Fibroblast of gingiva (primary cell): ENCODE measurements at places on chromosomes 16 and 17.
A peak's percentile ranks its signal among the peaks of the same experiment; 100 is the strongest.

DNA sequence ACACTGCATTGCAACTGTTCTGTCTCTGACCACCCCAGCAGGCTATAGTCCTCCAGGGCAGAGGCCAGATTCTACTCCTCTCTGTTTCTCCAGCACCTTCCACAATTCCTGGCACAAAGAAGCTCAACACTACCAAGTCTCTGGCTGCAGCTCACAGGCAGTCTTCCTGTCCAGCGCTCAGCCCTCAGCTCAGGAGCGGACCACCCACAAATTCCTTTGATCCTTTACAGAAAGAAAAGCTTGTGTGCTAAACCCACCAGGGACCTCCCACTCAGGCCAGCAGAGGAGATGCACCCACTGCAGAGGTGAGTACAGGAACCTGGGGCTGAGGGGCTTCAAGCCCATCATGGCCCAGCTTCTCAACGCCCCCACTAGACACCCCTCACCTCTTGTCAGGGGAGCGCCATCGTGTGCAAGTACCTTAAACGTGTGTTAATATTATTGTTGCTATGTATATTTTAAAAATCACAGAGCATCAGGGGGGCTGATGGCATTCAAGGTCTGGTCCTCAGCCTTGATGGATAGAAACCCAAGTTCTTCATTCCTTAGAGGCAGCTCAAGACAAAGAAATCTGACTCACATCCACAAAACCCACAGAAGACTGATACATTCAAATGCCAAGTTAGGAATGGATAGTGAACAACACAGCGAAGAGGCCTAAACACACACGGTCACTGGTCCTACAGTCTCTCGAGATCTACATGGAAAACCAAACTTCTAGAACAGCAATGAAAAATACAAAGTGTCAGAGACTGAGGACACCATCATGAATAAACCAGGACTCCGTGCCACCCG lies 8.4 kb downstream of the HSDL1 start:
- DNase-seq, result no peak

DNA sequence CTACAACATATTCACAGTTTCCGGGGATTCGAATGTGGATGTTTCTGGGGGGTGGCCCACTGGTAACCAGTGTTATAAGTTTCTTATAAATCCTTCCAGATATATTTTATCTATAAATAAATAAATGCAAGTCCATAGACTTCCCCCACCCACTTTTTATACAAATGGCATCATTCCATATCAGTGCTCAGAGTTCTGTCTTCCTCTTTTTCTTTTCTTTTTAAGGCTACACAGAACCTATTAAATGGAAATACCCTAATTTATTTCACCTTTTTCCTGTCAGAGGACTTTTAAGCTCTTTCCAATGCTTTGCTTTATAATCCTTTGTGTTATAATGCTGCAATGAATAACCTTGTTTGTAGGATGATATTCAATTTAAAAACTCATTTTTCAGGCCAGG lies 3.8 kb downstream of the LGALS9 start:
- no peak for DNase-seq

DNA sequence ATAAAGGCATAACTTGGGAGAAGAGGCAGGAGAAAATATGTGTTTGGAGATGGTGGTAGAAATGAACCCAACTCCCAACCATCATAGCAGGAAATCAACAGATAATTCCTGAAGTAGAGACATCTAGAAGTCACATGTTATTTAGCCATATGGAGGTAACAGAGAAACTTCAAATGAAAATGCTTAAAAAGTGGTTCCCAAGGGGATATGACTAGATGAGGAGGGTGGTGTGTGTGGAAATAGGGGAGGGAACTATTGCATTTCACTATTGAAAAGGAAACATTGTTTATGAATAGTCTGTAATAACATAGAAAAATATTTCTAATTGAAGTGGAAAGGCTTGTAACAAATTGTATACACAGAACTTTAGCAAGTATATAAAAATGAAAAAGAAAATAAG lies 412.0 kb downstream of the SHISA9 start:
- DNase-seq, result no peak

GRCh38 chr16:2587891-2588565 lies 50.2 kb downstream of the PDPK1 start:
- no peak for DNase-seq

DNA sequence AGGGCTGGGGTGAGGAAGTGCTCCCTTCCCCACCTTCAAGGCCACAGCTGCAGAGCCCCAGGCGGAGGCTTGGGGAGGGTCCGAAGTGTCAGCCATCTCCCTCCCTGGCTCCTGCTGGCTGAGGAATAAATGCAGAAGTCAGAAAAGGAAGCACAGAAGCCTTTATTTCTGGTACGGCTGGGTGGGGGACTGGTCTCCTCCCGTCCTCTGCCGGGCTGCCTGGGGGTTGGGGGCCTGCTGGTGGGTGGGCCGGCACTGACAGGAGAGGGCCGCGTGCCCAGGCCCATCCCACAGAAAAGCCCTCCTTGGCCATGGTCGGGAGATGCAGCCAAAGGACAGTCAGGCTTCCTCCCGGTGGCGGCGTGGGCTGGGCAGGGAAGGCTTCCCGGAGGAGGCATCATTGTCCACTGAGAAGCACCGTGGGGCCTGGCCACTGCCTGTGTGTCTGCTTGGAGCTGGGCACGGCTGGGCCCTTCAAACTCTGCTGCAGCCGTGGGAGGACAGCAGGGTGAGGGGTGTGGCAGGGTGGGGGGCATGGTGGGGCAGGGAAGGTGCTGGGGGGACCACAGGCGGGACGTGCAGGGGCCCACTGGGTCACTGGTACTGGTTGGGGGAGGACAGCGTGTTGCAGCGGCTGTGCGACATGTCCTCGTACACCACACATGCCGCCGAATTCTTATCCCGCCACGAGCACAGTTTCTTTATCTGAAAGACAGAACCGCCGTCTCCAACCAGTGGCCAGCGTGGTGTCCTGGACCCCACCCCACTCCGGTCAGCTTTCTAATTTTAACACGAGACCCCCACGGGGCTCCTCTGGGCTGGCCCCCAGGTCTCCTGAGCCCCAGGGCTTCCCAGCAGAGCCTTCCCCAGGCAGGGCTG lies 2.4 kb downstream of the CD7 start:
- no peak for DNase-seq

DNA sequence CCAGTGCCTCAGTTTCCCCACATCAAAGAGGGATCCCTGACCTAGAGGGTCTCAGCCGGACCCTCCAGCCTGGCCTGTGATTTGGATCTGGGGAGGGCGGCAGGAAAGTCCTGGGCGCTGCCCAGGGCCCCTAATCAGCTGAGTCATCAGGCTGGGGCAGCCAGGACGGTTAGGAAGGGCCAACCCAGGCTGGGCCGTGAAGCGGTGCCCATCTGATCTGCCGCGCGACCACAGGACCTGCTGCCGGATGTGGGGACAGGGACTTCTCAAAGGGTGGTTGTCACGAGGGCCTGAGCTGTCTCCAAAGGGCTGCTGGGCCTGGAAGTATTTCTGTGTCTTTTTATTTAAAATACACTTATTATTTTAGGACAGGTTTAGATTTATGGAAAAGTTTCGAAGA lies 4.4 kb downstream of the TPSAB1 start:
- DNase-seq, result no peak

DNA sequence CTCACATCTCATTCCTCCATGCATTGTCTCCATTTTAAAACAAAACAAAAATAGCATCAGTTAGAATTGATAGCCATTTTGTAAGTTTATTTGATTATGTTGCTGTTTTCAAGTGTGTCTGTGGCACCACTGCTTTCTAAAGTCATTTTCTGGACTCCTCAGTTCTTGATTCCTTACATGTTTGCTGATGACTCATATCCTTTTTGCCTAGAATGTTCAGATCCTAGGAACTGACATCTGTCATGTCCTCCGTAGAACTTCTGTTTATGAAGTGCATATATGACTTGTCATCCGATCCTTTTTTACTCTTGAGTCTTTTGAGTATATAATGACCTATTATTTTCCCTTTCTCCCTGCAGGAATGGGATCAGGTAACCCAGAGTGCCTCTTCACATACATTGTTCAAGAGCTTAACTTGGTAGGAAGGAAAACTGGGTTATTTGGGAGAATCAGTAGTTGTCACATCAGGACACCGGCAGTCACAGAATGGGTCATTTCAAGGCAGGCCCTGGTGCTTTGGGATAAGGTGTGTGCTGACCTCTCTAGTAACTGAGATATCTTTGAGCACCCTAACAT lies 69.2 kb downstream of the MAP2K4 start:
- peak; percentile 14 for DNase-seq

DNA sequence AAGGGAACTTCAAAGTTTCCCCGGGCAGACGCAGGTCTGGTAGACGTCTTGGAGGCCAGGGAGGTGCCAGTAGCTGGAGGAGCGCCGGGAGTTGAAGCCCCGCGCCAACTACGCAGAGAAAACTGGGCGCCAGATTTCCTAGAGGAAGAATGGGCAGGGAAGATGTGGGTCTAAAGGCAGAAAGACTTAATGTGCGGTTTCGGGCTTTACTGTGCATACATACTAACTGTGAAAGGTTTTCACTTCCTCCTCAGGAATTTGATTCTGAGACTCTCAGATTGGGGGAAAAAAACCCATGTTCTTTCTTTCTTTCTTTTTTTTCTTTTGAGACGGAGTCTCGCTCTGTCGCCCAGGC lies 331 bp upstream of the ZNF287 start:
- DNase-seq, result no peak

GRCh38 chr17:69706127-69706526 lies 291.6 kb downstream of the MAP2K6 start:
- DNase-seq, result no peak

DNA sequence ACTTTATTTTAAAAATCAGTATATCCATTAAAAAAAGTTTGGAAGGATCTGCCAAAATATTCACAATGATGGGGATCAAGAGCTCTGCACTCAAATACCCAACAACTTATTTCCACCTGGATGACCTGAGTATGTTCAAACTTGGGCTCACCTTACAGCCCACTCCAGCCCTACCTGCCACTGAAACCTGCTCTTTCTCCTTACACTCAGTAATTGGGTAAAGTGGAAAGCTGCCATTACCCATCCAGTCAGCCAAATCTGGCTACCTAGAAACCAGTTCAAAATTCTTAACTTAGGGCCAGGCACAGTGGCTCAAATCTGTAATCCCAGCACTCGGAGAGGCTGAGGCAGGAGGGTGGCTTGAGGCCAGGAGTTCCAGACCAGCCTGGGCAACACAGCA lies 9.6 kb downstream of the VPS53 start:
- no peak for DNase-seq

DNA sequence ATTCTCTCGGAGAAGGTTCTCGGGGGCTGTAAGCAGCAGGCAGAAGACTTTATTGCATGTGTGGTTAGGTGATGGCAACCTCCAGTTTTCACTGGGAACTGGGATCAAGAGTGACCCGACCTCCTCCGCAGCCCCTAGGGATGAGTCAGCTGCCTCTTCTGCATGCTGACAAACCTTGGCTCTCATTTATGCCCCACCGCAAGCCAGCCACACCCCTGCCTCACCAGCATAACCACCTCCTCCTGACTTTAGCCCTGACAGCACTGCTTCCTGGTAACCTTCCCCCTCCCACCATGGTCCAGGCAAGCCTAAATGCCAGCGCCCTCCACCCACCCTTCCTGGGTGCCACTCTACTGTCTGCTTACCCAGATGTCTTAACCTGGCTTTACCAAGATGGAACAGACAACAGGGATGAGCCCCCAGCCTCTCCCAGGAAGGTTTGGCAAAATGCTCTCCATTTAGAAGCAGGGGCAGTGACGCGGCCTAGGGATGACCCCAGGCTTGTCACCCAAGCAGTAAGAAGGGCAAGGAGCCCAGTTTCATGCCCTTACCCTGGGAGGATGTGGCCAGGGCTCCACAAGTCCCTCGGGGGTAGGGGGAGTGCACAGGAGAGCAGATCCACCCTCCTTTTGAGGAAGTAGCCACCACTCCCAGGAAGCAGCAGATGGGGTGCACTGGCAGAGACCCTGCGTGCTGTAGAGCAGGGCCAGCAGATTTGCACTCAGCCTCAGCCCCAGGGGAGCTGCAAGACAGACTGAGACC lies 73.5 kb downstream of the GOSR1 start:
- no peak for DNase-seq

GRCh38 chr16:74734361-74735161 lies 33.9 kb upstream of the MLKL start:
- DNase-seq, result no peak

- DNase-seq, result no peak
Measured at GRCh38 chr16:57704905-57705852, 10.6 kb downstream of the DRC7 start.

- DNase-seq, result no peak
Measured at GRCh38 chr16:13772782-13773181, 147.2 kb upstream of the ERCC4 start.

DNA sequence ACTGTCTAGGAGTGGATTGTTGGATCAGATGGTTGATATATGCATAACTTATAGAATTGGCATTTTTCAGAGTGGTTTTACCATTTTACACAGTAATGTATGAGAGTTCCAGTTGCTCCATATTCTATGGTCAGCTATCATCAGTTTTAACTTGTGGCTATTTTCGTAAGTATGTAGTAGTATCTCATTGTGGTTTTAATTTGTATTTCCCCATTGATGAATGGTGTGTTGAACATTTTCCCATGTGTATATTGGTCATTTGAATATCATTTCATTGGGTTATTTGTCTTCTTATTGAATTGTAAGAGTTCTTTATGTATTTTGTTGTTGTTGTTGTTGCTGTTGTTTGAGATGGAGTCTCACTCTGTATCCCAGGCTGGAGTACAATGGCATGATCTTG lies 6.2 kb downstream of the WNT9B start:
- no peak for DNase-seq

DNA sequence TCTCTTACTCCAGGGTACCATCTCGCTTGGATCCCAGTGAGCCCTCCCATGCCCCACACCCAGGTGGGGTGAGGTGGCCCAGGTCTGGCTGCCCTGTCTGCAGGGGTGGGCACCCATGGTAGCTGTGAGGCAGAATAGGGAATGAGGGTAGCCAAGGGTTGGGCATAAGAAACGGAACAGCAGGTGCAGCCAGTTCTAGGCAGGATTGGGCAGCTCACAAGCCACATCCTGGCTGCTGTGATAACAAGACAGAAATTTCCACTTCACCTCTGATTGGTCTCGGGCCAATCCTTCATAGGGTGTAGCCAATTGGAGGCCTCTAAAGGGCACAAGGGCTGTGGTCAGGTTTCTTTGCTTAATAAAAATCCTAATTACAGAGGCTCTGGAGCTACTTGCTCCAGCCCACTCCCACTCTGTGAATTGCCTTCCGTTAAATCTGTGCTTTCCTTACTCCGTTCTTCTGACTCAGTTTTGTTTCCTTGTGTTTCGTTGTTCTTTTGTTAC lies 1.5 kb upstream of the ARHGDIG start:
- no peak for DNase-seq

DNA sequence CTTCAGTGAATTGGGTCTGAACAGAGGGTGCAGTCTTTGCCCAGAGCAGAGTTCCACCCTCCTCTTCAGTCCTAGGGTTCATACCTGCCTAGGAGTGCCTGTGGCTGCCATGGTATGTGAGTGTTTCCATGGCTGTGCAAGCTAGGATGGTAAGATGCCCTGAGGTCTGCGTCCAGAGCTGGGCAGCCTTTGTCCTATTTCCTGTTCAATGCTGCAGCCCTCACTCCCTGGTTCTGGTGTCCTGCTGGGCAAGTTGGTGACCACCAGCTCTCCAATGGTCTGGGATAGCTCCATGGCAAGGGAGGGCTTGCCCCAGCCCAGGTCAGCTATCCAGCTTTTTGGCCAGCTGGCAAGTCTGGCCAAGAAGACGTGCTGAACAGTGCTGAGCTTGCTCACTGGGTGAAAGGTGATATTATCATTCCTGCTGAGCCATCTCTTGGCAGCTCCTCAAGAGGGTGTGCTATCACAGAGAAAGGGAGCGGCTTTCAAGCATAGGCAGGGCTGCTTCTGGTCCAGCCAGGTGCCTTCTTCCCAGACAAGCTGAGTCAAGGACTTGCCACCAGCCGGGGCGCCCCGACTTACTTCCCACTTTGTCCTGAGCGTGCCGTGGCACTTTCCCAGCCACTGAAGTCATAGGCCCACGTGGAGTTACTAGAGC lies 13.0 kb upstream of the NFATC3 start:
- DNase-seq, result peak; percentile 66
